ENCODE measurements at places on chromosomes 1 and 21.

DNA sequence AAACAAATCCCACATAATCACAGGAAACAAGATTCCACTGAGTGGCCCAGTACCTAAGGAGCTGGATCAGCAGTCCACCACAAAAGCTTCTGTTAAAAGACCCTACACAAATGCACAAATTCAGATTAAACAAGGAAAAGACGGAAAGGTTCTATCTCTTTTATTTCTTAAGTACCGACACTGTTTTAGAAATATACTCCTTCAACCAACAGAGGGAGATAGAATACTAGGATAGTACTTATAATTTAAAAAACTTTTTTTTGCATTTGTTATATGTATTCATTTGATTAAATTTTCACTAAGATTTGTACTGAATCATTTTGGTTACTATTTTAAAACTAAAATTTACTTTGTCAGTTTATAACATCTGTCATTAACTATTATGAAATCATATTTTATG, 12.5 kb downstream of the CDC7 start:
- DNase-seq = no peak

DNA sequence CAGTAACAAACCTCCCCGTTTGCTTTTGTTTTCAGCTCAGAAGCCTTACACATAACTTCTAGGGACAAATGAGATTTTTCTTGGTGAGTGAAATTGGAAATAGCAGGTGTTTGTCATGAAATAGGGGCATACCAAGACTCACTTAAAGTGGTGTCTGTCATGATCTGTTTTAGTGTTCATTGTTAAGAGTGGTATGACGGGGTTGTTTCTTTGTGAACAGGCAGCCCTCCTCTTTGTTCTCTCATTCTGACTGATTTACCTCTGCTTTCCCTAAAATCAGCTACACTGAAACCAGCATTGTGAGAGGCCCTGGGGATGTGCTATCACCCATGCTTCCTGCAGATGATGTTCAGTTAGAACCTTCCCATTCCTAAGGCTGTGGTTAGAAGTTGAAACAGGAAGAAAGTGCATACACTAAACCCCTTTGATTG, 2.5 kb upstream of the ERO1B start:
- DNase-seq = peak; percentile 5

DNA sequence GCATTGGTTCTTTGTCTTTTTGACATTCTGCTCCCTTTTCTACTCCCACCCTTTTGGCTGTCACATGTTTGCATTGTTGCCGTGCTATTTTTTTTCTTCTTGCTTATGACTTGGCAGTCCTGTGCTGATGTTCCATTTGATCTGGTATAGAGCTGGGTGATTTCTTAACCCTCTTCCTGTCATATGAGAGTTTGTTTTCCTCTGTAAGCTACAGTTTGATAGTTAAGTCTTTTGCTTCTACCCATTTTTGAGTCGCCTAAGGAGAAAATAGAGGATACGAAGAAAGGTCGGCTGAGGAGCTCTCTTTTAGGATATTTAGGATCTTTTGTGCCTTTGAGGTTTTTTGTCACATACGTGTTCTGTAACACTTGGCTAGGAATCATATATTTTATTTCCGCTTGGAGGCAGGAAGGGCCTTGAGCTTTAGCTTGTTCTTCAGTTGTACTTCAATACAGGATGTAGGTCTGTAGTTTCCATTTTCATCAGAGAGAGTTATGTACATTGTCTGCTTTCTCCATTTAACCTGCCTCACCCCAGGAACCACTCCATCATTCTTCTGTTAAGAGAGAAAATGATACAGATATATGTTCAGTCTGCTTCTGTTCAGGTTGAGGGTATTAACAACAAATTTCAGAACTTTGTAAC, 150.7 kb downstream of the BACH1 start:
- no peak for DNase-seq

- no peak for DNase-seq
Measured at GRCh38 chr1:93471911-93472310, 24.0 kb downstream of the FNBP1L start.

- DNase-seq = no peak
Measured at GRCh38 chr1:42815941-42816584, 859 bp upstream of the ERMAP start.

DNA sequence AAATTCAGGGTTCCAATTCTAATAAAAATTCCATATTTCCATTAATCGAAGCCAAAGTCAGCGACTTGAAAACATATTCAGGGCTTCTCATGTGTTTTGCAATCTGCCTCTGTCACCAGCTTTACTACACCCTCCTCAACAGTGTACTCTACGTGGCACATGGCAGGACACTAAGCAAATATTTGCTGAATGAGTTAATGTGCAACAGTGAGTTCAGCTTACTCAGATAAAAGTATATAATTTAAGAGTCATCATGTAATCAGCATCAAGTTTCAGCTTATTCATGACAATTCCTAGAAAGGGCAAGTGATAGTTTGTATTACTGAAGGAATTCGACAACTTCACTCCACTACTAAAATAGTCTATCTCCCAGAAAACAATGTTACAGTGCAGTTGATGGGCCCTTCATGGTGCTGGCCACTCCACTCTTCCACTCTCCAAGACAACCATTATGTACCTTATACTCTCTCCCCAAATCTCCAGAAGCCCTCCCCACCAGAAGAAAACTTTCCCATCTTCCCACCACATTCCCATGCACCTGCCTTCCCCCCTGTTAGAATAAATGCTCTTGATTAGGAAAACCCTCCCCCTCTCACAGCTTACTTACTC, 97.3 kb downstream of the TTLL7 start:
- no peak for DNase-seq

GRCh38 chr1:29789910-29790247, 553.6 kb downstream of the PTPRU start:
- no peak for DNase-seq

GRCh38 chr1:215887627-215888026, 320.5 kb downstream of the KCTD3 start:
- no peak for DNase-seq

- DNase-seq = no peak
Measured at GRCh38 chr21:36162631-36163030, 6.0 kb downstream of the DOP1B start.

GRCh38 chr1:63049135-63049534, 265.2 kb downstream of the ATG4C start:
- DNase-seq = no peak

- no peak for DNase-seq
Measured at GRCh38 chr1:62433861-62434617, 2.8 kb upstream of the USP1 start.

- DNase-seq = no peak
Measured at GRCh38 chr1:110085671-110086070, 15.2 kb upstream of the ALX3 start.

DNA sequence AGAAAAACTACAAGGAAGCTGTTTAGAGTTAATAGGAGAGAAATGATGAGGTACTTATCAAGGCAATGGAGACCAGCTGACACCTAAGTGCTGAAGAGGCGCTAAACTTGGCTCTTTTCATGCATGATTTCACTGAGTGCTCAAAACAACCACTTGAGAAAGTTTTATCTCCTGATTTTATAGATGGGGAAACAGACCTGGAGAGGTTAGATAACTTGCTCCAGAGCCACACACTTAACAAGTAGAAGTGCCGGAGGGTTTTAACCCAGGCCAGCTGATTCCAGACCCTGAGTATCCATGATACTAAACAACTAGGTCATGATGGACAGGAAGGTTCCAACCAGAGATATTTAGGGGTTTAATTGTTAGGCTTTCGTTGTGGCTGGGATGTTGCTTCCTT, 25.9 kb downstream of the UBE2U start:
- DNase-seq = no peak

DNA sequence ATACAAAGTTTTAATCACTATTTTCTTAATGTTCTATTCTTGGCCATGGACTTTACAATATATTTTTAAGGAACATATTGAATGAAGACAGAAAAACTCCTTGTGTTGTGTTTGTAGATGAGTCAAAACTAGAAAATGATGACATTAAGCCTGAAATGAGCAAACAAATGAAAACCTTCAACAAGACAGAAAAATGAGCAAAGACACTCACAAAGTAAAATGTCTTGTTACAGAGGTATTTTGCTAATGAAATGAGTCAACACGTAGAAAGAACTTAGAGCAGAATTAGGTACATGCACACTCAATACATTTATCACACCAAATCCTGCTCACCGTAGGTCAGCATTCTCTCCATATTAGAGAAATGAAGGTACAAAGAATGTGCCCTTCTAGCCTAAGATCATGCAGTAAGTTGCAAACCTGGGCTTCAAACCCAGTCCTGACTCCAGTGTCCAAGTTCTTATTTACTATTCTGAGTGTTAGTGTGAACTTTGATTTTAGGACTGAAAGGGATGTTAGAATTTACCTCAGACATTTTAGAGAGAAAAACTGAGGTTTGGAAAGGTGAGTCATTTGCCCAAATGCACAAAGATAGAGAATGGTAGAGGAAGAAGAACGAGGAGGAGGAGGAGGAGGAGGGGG, 133.9 kb upstream of the SGIP1 start:
- no peak for DNase-seq

GRCh38 chr1:90472775-90473174, 244.3 kb downstream of the BARHL2 start:
- no peak for DNase-seq

DNA sequence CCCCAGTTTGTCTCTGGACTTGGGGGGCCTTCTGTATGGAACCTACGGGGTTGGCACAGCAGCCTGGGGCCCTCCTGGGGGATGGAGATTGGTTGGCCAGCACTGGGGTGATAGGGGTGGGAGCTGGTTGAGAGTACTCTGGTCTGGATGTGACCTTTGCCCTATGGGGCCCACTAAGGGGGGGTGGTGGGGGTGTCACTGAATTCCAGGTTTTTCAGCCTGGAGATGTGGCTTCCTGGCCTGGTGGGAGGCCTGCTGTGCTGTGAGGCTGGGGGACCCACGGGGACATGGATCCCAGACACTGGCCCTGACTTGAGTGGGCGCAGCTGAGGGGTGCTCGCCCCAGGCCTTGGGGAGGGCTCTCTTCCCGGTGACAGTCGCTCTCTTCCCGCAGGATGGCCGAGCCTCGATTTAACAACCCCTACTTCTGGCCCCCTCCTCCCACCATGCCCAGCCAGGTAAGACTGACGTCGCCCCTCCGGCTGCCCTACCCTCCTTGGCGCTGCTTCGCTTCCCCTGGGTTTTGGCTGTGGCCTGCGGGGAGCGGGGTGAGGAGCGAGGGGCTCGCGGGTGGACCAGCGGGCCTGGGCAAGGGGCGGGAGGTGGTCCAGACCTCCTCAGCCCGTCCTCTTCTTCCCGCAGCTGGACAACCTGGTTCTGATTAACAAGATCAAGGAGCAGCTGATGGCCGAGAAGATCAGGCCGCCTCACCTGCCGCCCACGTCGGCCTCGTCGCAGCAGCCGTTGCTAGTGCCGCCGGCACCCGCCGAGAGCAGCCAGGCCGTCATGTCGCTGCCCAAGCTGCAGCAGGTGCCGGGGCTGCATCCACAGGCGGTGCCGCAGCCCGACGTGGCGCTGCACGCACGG, 19.6 kb downstream of the ZNF362 start:
- DNase-seq = no peak

DNA sequence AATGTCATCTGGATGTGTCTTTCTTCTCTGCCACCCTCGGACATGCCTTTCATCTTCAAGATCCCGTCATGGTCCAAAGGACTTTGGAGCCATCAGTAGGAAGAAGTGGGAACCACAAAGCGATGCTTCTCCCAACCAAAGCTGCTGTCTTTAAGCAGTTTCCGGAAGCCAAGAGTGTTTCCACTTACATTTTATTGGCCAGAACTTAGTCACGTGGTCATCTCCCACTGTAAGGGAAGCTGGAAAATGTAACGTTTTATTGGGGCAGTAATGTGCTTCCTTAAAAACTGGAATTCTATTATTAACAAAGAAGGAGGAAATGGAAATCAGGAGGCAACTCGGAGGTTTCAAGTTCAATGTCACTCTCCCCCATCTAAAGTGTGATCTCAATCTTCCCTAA, 170.8 kb downstream of the ATG4C start:
- DNase-seq = no peak

DNA sequence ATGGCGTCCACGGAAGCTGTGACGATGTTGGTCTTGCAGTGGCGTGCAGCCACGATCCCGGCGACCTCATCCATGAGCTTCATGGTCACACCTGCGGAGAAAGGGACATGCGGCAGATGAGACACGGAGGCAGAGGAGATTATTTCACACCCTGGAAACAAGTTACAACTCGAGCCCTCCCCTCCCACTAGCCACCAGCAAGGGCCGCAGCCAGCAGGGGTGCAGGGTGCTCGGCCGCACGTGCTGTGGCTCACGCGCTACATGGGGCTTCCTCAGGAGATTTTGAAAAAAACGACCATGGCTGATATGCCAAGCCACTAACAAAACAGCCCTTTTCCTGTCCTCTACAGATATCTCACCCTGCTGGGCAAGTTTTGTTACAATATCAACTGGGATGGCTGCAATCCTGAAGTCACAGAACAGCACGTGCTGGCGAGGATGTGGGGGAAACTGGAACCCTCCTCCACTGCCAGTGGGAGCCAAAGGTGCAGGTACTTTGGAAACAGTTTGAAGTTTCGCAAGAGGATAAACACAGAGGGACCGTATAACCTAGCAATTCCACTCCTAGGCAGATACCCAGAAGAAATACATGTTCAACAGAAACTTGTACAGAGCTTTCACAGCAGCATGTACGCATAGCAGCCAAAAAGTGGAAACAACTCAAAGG, 34.1 kb upstream of the GPR153 start:
- DNase-seq = no peak

DNA sequence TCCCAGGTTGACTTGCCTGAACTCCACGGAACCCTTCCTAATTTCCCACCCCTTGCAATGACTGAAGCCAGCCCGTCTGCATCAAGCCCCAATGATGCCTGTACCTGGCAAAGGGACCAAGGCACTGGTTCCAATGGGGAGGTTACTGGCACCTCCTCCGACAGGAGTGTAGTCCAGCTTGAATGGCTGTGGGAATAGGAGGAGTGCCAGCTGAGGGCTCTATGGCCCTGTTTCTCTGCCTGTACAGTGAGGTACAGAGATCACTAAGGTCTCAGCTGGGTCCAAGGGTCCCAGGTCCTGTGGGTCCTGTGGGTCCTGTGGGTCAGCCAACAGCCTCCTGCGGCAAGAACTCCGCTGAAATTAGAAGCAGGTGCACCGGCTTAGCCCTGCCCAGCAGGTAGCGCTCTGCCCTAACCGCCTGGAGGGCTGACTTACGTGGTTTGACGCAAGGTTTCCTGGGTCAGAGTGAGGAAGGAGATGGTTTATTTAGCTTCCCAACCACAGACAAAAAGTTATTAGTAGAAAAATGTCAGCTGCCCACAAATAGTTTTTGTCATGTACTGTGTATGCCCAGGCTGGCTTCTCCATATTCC, 9.9 kb upstream of the SPRR4 start:
- DNase-seq = no peak

- DNase-seq = no peak
Measured at GRCh38 chr1:173248247-173248940, 41.3 kb upstream of the TNFSF4 start.

- no peak for DNase-seq
Measured at GRCh38 chr1:77582905-77583304, 99.6 kb downstream of the ZZZ3 start.
